ENCODE measurements at places on chromosomes 11 and 22.

- DNase-seq = no peak
These were observed 2.7 kb upstream of the MAPK12 start for GRCh38 chr22:50264104-50264745.

- DNase-seq = peak; percentile 15
These were observed at the start of gene TIRAP for GRCh38 chr11:126282736-126283591. TIRAP (plus strand) TSS chr11:126283093; CDS start chr11:126290895, 7,802 bp downstream.

GRCh38 chr11:134480136-134480712 lies 68.2 kb upstream of the B3GAT1 start:
- DNase-seq = no peak

DNA sequence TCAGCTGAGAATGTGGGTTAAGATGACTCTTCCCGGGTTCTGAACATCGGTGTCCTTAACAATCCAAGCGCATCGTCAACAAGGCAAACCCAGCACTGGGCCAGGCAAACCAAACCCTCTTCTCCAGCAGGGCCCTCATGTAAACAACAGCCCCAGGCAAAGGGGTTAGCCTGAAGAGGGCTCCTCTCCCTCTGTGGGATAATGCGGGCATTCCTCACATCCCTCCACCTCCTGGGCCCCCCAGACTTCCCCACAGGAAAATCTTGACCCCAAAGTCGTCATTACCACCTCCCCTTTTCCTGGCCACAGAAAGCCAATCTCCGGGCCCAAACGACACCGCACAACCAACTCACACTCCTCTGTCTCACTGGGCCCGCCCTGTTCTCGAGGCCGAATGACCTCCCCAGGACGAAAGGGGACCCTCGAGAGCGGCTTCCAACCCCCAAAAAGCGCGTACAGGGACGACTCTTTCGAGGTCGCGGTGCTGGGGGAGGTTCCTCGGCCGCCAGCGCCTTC lies 566 bp downstream of the DDB1 start:
- DNase-seq = no peak

DNA sequence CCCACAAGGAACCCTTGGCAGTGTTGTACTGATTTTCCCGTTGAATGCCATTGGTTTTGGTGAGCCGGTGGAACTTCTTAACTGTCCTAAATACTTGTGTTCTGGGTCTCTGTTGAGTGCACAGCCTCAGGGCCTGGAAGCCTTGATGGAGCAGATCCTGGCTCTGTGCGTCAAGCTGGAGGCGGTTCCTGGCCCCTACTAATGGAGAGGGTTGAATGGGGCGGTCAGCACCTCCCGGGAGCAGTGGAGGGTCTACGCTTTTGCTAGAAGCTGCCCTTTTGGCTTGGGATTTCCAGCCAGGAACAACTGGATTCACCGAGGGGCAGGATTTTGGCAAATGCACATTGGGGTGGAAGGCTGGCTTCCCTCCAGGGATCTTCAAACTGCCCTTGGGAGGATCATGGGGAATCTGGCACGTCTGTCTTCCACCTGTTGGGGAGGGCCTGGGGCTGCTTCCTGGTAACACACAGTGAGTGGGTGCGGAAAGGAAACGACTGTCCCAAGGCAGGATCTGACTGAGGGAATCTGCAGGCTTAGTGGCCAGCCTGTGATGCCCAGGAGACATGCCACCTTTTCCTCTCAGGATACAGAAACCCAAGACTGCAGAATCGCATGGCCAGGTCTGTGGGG lies 6.9 kb upstream of the OSBPL5 start:
- DNase-seq = no peak

DNA sequence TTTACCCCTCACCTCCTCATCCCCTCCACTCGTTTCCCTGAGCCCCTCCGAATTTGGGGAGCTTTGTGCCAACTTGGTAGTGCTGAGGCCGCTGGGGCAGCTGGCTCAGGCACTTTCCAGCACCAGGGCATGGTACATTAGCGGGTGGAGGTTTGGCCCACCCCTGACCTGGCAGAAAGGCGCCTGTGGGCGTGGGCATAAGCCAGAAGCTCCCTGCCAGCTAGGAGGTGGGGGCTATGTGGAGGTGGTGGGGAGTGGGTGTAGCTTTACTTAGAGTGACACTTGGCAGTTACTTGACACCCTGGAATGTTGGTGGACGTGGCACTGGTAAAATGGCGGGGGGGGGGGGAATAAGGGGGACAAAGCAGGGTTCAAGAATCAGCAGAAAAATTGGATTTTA lies 10.3 kb upstream of the IGF2 start:
- DNase-seq = no peak

DNA sequence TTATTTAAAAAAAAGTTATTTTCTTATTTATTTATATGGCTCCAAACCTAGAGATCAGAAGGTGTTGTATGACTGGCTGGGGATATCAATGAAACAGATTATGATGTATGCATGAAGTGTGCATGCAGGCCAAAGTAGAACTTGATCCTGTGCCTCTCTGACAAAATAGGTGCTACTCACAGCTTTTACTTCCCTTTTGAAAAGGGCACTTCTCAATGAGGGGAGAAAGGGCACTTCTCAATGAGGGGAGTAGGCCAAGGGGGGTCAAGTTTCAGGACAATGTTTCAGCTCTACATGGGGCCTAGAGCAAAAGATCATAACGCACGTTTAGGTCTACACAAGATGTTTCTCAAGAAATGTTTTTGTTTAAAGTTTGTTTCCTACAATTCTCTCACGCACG lies 397.5 kb downstream of the ETS1 start:
- DNase-seq = no peak

DNA sequence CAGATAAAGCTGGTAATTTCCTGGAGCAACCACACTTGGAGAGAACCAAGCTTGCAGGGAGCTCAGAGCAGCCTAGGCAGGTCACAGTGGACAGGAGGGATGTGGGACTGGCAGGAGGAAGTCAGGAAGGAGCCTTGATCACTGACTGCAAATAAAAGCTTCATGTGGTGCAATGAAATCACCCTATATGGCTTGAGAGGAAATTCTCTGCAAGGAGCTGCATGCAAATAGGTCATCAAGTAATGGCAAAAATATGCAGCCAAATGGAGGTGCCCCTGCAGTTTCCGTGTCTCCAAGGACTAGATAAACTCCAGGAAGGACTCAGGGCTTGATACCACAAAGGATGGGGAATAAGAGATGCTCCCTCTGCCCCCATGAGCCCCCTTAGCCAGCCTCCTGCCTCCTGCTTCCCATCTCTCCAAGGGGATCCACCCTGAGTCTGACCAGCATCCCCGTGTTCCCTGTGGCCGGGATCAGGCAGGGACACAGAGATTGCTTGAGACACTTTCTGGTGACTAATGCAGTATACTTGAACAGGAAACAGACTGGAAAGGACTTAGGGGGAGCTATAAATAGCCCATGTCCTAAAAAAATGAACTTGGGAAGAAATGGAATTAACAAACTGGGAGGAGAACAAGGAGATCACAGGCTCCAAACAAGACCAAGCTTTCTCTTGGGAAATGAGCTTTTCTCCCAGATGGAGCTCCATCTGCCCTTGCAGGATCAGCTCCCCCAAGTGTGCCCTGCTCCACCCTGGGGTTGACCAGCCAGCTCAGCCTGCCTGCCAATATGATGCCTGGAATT lies 23.9 kb upstream of the MICAL2 start:
- DNase-seq = no peak

- DNase-seq = no peak
These were observed 6.5 kb upstream of the PCF11 start for GRCh38 chr11:83150450-83150849.

DNA sequence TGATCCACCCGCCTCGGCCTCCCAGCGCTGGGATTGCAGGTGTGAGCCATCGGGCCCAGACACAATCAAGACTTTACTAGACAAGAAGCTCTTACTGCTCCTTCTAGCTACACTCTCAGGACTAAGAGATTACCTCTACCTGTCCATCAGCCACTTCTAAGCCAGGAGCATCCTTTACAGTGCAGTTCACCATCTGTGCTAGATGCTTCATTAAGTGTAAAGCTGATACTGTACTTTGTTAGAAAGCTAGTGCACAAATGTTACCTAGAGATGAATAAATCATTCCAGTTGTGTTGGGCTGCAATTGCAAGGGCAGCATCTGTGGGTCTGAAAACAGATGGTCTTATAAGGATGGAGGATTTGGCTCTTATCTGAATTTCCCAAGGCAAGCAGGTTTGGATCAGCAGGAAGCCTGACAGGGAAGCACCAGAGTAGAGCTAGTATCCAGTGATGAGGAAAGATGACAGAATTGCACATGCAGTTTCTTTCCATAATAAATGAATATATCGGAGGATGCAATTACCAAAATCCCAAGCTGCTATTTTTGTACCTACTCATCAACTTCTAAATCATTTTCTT lies 58.3 kb downstream of the FAM168A start:
- no peak for DNase-seq

- DNase-seq = peak; percentile 12
These were observed 85.5 kb downstream of the ENTHD1 start for GRCh38 chr22:39808081-39808480.

DNA sequence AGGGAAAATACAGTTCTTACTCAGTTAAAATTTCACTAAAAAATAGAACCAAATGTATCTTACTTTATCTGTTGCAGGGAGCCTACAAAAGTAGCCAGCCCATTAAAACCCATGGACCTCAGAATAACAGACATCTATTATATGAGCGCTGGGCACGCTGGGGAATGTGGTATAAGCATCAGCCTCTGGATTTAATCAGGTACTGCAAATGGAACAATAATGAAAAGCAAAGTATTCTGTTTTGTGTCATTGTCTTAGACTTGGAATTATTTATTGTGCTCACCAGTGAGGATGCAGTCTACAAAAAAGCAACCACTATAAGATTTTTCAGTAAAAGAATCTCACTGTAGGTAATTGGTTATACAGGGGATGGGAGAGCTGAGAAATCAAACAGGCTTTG lies 30.2 kb downstream of the MUC15 start:
- no peak for DNase-seq

DNA sequence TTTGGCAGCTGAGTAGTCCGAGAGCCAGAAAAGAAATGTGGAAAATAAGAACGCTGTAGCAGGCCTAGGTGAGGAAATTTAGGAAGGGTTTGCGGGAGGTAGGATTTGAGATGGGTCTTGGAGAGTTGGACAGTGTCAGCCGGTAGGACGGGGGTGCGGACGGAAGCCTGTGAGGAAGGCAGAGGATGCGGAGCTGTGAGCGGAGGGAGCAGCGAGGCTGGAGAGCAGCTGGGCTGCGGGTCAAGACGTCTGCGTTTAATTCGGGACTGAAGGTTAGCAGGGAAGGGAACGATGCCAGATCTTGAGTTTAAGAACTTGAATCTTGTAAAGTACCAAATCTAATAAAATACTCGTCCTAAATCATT lies 669 bp upstream of the TIGD3 start:
- DNase-seq = no peak

- DNase-seq = no peak
These were observed 77.5 kb upstream of the NARS2 start for GRCh38 chr11:78651923-78652842.

DNA sequence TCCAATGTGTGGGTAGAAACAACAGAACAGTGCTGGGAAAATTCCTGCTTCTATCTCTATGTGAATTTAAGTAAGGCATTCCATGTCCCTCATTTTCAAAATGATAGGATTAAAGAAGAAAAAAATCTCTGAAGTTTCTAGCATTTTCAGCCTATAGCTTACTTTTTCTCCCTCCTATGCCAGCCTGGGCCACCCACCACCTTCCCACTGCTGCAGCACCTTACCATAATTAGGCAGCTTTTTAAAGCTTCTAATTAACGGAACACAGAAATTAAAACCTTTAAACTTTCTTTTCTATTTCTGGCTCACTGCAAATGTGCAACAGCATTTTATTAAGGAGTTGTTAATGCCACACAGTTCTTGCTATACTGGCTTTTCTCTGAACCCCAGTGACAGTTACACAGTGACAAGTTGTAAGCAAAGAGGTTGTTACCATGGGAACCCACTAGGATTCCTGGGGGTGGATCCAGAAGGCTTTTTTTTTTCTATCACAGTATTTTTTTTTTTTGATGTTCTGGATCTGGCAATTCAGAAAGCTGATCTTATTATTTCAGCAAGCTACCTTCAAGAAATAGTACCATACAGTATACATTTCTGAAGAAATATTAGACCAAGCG lies 20.2 kb downstream of the CELF1 start:
- no peak for DNase-seq

DNA sequence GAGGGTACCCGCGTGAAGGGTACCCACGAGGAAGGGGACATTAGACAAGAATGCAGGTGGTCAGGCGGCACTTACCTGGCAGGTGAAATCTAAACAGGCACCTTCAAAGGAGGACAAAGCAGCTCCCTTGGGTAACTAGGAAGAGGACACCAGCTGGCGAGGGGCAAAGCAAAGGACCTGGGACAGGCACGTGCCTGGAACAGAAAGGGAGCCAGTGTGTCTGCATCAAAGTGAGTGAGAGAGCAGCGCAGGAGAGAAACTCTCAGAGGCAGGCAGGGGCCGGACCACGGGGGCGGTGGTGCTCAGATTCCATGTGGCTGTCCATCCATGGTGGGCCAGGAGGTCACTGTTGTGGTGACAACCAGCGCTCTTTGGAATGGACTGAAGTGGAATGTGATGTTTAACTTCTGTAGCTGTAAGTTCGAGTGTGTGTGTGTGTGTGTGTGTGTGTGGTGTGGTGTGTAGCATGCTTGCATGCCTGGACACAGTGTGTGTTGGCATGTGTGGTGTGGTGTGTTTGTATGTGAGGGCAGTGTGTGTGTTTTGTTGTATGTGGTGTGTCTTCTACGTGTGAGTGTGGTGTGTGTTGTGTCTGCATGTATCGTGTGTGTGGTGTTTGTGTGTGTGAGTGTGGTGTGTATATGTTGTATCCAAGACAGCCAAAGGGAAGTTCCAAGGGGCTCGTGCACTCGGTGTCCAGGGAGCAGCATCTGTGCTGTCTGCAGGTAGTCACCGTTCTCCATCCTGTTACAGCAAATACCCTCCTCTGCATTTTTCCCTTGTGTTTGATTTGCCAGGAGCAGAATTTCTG lies 86.4 kb downstream of the CDKN1C start:
- DNase-seq = no peak

DNA sequence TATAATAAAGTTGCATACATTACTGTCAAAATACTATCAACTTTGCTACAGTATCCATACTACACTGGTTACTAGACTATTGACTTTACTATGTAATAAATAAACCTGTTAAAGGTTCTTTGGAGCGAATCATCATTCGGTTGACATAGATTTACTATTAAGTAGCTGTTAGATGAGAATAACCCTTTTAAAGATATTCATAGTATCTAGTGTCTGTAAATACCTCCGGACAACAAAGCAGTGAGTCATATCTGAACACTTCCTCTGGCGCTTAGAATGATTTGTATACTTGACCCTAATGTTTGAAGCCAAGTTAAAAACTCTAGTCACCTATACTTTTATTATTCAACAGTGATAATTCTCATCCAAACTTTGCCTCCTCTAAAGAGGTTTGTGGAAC lies 84.7 kb downstream of the MSANTD4 start:
- no peak for DNase-seq

GRCh38 chr11:73273222-73273895 lies 1.2 kb downstream of the P2RY6 start:
- DNase-seq = no peak

- DNase-seq = no peak
These were observed 21.0 kb upstream of the RAB30 start for GRCh38 chr11:83092488-83093384.

DNA sequence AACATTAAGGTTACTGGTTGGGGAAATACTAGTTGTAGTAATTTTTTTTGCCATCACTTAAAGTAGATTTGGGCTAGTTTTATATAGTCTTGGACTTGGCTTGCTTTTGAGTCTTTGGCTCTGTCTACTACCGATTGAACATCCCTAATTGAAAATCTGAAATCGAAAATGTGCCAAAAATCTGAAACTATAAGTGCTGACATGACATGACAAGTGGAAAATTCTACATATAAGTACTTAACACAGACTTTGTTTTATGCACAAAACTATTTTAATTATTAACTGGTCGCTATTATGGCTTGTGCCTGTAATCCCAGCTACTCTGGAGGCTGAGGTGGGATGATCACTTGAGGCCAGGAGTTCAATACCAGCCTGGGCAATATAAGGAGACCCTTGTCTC lies 22.5 kb downstream of the RNF169 start:
- DNase-seq = no peak

Measured in activated naive CD8-positive, alpha-beta T cell treated with anti-CD3 and anti-CD28 coated beads, Interleukin-2, amount 50 U/mL, for 16 hours (primary cell).